ENCODE measurements at places on chromosomes 11 and 22.

DNA sequence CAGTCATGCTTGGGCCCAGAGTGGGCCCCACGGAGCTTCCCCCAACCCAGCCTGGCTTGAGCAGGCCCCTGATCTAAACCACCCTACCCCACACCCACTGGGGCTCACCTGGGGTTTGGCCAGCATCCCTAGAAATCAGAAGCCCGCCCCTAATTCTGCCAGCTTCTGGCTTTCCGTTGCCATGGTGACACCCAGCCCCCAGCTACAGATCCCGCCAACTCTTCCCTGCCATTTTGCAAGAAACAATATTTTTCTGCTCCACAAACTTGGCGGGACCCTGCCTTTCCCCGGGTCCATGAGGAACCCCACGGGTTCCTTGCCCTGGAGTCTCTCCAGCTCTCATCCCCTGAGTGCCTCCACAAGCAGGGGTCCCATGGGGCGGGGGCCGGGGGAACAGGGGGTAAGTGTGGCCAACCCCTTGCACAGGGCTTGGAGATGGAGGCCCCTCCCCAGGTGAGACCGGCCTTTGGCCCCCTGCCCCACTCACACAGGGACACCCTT, 90.0 kb downstream of the CDKN1C start:
- DNase-seq = no peak

GRCh38 chr11:45930951-45931570, 8.6 kb downstream of the LARGE2 start:
- no peak for DNase-seq

DNA sequence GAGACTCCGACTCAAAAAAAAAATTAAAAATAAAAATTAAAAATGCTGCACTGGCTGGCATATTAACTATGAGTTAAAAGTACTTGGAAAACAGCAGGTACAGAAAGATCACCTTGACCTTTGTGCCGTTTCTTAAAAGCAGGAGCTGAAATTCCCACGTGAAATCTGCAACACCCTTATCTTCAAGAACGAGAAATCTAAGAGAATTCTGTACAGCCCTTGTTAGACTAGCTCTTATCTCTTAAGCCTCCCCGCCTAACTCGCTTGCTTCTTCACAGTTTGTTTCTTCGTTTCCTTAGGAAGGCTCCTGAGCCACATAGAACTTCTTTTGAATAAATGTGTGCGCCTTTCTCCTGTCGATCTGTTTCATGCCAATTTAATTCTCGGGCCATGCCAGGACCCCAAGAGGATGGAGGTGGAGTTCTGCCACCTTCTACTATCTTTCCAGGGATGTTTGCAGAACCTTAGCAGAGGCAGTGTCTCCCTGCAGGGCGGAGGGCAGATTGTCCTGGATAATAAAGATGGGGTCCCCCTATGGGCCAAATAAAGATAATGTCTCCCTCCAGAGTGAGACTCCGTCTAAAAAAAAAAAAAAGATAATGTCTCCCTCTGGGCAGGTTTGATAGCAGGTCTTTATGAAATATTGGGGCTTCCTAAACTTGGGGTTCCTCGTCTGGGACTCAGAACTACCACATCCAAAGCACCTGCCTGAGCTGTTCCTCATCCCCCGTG, 27.4 kb upstream of the SYT8 start:
- no peak for DNase-seq

- DNase-seq = no peak
Measured at GRCh38 chr11:3783611-3784010, 13.7 kb downstream of the NUP98 start.

GRCh38 chr11:44559207-44559939, 6.1 kb upstream of the CD82 start:
- no peak for DNase-seq

DNA sequence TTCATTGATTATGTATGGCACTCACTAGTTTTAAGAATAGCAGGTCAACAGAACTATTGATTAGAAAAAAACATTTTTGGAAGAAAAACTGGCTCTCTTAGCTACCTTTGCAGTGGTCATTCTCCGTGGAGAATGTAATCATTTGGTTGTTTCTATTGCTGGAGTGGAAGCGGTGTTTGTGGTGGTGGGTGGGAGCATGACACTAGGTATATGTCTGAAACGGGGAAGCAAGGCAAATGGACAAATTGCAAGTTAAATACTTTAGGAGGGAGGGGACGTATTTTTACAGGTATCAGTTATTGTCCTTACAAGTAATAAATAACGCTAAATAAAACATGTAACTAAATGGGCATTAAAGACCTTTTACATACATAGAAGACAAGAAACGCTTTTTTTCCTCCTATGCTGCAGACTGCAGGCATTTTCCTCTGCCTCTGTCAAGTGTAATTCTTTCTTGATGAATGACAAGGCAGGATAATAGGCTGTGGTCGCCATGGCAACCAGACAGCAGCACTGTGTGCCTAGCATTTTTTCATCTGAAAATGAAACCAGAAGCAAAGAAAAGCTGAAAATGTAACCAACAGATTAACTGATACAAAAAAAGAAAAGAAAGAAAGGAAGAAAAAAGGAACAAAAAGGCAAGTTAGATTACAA, 46.2 kb downstream of the BLID start:
- DNase-seq = no peak

GRCh38 chr11:128330203-128330602, 257.2 kb downstream of the ETS1 start:
- DNase-seq = no peak

GRCh38 chr11:121214861-121215260, 77.7 kb upstream of the SC5D start:
- no peak for DNase-seq

DNA sequence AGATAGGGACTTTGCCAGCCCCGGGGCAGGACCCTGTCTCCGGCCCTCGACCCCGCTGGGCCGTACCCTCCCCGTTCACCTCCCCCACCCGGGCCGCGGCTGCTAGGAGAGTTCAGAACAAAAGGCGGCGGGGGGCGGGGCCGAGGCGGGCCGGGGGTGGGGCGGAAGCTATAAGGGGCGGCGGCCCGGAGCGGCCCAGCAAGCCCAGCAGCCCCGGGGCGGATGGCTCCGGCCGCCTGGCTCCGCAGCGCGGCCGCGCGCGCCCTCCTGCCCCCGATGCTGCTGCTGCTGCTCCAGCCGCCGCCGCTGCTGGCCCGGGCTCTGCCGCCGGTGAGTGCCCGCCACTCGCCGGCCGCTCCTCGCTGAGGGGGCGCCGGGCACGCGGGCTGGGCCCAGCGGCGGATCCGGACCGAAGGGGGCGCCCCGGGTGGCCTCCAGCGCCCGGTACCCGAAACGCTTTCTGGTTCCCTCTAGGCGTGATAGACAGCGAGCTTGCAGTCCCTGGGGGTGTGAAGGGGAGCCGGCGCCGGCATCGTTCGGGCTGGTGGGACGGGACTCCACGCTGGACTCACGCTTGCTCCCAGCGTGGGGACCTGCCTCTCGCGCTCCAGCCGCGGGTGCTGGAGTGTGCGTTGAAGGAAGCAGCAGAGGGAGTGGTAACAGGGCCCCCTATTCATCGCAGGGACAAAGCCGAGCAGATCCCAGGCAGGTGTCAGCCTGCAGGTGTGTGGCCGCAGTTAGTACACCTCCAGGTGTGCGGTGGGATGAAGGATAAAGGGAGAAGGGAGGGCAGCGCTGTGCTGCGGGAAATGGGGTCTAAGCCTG, at the start of gene MMP11:
Gene MMP11, plus strand, starts transcription at position 201 of the 825 bp plus-strand sequence. Its CDS starts 22 bp downstream, at position 223.
- DNase-seq = peak; percentile 57

DNA sequence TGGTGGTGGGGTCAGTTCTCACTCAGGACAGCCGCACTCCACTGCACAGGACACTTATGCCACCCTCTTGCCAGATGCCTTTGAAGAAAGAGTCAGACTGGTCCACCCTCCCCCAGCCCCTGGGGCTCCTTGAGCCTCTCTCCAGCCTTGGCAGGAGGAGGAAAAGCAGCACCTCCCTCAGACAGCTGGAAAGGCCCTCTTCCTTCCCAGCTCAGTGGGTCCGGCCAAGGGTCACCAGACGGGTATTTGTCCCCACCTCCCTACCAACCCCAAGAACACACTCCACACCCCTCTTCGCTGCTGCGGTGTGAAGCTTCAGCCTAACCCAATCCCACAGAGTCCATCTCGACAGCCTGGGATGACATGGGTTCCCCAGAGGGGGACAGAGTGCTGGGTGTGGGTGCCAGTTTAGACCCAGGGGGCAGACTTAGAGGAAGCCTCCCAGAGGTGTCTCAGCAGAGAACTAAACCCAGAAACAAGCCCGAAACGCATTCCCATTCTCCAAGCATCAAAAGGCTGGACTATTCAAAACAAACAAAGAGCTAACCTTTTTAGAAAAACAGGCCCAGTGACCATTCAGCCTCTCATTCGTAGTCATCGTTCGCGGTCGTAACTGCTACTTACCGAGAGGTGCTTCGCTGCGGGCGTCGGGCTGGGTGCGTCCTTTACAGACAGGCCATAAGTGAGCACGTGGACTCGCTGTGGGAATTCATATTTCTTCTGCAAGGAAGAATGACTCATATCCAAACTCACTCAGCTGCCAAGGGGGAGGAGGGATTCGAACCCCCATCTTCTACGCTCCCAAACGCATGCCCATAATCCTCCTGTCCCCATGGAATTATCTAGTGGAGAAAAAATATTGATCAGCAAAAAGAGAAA, 57.5 kb upstream of the ANO1 start:
- no peak for DNase-seq

GRCh38 chr11:115924744-115925567, 420.7 kb upstream of the CADM1 start:
- no peak for DNase-seq

Measured in T-helper 9 cell (primary cell).